ENCODE measurements at places on chromosomes 1 and 21.
A peak's percentile ranks its signal among the peaks of the same experiment; 100 is the strongest.

DNA sequence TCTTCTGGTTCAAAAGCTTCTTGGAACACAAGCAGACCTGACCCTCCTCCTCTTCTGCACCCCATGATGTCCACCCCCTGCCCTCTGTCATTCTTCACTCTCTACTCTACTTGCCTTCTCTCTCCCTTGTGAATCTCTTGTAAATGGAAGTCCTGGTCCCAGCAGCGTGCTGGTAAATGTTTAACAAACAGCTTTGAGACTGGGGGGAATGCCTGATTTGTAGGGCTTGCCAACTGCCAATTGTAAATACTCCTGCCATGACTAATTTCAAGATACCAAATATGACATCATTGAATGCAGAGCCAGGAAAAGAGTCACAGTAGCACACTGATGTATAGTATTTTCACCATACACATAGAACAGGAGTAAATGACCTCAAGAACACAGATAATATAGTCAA is 40.9 kb upstream of the LRRN2 start:
- DNase-seq = no peak

GRCh38 chr1:244231572-244232315 is 180.7 kb downstream of the ZBTB18 start:
- DNase-seq = no peak

- no peak for DNase-seq
Observed at GRCh38 chr1:193036337-193037047, 22.7 kb downstream of the UCHL5 start.

DNA sequence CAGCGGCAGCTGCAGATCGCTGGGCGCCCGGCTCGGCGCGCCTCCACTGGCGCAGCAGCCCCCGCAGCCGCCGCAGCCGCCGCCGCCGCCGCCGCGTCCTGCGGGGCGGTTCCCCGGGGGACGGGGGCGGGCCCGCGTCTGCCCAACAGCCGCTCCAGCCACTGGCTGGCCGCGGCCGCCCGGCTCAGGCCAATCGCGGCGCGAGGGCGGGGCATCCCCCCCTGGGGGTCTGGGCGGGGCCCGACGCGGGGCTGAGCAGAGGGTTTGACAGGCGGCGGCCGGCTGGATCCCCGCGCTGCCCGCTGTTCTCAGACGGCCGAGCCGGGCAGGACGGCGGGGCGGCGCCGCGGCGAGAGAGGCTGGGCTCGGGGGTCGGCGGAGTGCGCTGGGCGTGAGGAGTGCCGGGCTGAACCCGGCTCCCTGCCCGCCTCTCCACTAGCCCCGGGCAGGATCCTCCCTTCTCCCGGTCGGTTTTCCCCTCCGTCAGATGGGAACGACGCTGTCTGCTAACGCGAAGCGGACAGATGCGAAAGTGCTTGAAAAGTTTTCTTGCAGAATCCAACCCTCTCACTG is at the start of gene GLIS1:
GLIS1 (minus strand) TSS at position 56 of the 573 bp plus-strand sequence. CDS start 1,100 bp downstream, outside the sequence.
- DNase-seq = peak; percentile 51

DNA sequence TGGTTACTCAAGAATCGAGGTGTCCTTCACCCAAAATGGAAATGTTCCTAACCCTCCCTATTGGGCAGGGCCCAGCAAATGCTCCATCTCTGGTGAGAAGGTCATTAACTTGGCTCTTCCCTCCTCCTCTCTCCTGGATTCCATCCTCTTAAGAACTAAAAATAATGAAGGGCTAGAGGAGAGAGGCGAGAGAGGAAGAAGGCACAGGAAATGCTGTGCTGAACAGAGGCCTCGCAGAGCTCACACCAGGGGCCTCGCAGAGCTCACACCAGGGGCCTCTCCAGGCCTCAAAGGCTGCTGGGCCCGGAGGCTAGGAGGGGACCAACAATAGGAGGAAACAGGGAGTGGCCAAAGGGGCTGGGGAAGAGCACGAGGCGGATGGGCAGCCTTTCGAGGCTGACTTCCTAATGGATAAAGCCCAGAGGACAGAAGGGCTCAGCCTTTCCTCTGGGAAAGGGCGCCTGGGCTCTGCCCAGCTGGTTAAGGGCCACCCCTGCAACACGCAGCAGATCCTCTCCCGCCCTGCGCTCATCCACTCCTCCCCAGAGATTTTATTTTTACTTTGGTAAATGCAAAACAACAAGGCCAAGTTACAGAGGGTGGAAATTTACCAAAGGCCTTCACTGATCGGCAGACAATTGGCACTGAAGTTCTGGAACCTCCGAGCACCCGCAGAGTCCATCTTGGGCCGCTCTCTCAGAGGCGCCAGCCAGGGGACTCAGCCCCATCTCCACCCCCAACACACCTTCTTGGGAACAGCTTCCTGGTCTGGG is 78.5 kb downstream of the ITPKB start:
- no peak for DNase-seq

GRCh38 chr1:12811409-12811784 is 19.8 kb downstream of the PRAMEF11 start:
- no peak for DNase-seq

DNA sequence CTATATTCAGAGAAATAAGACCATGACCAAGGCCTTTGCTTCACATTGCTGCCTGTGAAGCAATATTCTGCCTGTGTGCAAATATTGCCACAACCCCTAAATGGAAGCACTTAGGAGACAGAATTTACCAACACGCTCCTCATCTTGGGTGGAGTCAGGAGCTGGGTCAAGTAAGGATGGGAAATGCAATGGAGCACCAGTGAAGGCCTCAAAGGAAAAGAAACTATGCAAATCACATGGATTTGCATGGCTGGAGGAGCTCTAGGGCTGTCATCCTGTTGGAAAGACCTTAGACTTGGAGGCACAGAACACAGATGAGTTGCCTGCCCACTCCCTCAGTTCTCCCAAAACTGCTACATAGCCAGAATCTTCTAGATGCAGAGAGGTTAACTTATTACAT is 435.5 kb downstream of the SIPA1L2 start:
- DNase-seq = no peak

DNA sequence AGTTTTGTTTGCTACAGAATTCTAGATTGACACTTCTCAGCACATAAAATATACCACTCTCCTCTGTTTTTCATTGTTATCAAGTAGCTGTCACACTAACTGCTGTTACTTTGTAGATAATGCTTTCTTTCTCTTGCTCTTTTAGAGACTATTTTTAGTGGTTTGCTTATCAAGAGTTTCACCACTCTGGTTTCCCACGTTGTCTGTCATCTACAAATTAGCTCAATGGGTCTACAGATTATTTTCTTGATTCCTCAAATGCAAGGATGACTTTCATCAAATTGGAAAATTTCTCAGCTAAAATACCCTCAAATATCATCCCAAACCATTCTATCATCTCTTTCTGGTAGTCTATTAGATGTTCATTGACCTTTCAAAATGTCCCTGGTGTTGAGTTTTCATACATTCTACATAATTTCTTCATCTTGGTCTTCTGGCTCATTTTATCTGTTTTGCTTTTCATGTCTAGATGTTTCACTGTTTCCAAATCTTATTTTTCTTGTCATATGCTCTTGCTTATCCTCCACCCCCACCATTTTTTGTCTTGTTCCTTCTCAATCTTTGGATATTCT is 122.5 kb downstream of the TRIM33 start:
- DNase-seq = no peak

- no peak for DNase-seq
Observed at GRCh38 chr1:220746851-220747250, 1.3 kb upstream of the MTARC2 start.

DNA sequence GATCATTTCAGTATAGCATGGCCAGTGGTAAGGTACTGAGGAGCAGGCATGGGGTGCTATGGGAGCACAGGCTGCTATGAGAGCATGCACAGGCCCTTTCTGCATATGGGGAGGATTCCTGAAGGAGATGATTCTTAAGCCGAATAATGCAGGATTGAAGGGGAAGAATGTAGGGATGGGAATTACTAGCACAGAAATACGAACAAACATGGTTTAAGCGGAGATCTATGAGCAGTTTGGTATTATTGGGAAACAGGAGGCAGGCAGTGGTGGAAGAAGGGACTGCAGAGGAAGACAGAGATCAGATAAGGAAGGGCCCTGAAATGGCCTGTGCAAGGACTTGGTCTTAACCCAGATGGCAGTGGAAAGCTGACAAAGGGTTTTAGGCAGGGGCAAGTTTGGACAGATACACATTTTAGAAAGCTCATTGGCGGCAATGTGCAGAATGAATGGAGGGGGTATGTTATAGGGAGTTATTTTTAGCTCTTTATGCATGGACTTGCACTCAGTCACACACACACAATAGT is 1.7 kb downstream of the OSCP1 start:
- no peak for DNase-seq

- DNase-seq = no peak
Observed at GRCh38 chr1:41368366-41368765, 7.1 kb downstream of the FOXO6 start.

GRCh38 chr1:62103846-62104245 is 90.8 kb upstream of the L1TD1 start:
- no peak for DNase-seq

- no peak for DNase-seq
Observed at GRCh38 chr1:161018631-161018930, 2.4 kb downstream of the F11R start.

DNA sequence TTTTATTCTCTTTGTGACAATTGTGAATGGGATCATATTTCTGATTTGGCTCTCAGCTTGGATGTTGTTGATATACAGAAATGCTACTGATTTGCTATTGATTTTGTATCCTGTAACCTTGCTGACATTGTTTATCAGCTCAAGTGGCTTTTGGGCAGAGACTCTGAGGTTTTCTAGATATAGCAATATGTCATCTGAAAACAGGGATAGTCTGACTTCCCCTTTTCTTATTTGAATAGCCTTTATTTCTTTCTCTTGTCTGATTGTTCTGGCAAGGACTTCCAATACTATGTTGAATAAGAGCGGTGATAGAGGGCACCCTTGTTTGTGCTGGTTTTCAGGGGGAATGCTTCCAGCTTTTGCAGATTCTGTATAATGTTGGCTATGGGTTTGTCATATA is 150.8 kb downstream of the FASLG start:
- DNase-seq = no peak

- no peak for DNase-seq
Observed at GRCh38 chr1:51515982-51516648, 3.0 kb downstream of the EPS15 start.

- peak; percentile 35 for DNase-seq
Observed at GRCh38 chr1:24501371-24502064, 1.1 kb upstream of the RCAN3 start.

- DNase-seq = peak; percentile 66
Observed at GRCh38 chr1:207863893-207864535, 46.9 kb downstream of the CD34 start.

DNA sequence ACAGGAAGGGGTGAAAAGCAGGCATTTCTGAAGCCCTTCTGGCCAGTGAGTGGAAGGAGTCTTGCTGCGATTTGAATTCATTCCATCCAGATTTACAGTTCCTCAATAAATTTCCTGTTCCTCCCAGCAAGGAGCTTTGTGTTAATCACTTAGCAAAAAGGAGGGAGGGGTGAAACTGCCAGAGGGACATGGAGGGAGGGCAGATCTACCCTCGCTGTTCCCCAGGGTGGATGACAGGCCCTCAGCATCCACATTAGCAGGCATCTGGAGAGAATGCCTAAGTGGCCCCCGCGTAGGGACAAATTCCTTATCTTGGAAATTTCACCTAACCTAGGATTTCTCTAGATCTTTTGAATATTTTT is 1.2 kb downstream of the ETV3 start:
- no peak for DNase-seq

DNA sequence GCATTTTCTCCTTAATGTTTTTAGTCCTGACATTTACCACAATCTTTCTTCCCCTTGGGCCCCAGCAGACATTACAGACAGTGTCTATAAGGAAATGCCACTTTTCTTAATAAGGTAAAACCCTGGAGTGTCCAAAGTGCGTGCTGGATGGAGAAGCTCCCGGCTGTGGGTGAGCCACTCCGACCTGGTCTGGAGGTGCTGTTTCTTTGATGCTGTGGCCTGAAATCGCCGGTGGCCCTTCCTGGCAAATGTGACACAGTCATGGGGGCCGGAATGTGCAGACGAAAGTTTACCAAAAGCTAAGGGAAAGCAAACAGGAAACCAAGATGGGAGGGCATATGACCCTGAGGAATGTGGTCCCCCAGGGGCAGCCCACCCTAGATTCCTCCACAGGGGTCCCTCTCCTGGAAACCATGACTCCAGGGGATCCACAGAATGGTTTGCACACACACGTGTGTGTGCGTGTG is 77.9 kb downstream of the FHAD1 start:
- DNase-seq = no peak

GRCh38 chr1:211967704-211968103 is 67.7 kb downstream of the INTS7 start:
- DNase-seq = no peak

- no peak for DNase-seq
Observed at GRCh38 chr1:93692451-93692861, 10.8 kb upstream of the BCAR3 start.

DNA sequence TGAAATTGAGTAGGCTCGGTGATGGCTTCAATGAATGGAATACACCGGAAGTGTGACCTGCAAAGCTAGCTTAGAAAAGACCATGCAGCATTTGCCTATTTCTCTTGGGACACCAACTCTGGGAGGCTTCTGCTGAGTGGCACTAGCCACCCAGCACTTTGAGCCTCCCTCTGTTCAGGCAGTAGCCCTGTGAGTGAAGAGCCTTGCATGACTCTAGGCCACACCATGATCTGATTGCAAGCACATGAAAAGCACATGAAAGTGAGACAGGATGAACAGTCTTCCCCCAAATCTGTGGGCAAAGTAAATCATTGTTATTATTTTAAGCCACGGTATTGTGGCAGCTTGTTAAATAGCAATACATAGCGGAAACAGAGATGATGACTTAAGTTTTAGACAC is 2.8 kb downstream of the CD48 start:
- peak; percentile 70 for DNase-seq

DNA sequence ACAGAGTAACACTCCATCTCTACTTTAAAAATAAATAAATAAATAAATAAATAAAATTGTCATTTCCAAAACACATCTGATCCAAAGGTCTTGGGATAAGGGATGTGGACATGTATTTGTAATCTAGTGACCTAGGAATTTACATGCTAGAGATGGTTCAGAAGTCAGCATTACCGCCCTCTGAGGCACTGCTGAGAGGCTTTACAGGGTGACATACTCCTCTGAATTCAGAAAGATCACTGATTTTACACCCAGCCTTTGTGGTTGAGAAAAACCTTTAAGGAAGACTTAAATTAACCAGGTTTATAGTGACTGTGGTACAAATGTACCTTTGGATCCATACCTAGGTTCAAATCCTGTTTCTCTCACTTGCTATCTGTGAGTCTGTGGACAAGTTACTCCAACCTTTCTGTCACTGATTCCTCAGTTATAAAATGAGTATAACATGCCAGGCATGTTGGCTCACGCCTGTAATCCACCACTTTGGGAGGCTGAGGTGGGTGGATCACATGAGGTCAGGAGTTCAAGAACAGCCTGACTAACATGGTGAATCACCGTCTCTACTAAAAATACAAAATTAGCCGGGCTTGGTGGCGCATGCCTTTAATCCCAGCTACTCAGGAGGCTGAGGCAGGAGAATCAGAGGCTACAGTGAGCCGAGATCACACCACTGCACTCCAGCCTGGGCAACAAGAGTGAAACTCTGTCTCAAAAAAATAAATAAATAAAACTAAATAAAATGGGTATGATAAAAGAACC is 20.1 kb downstream of the OSBPL9 start:
- DNase-seq = no peak

GRCh38 chr1:42172381-42173133 is 8.0 kb upstream of the GUCA2A start:
- DNase-seq = no peak
